Glutamatergic neuron (in vitro differentiated cells): ENCODE measurements at places on chromosomes 16 and 17.
A peak's percentile ranks its signal among the peaks of the same experiment; 100 is the strongest.

GRCh38 chr17:58658804-58659713 is 32.8 kb downstream of the TEX14 start:
- DNase-seq: peak; percentile 55

GRCh38 chr17:10875984-10876555 is 38.2 kb upstream of the PIRT start:
- peak; percentile 78 for DNase-seq

- no peak for DNase-seq
Measured at GRCh38 chr17:19291646-19292376, 54.6 kb downstream of the EPN2 start.

- peak; percentile 95 for DNase-seq
Measured at GRCh38 chr17:16584273-16584995, 15.4 kb upstream of the ZNF287 start.

GRCh38 chr17:50184611-50185398 is 16.6 kb downstream of the COL1A1 start:
- DNase-seq: no peak

GRCh38 chr16:66107661-66108060 is 258.8 kb upstream of the CDH5 start:
- no peak for DNase-seq
